ENCODE measurements at places on chromosomes 12 and 14.

GRCh38 chr12:131793243-131794022, 34.8 kb upstream of the MMP17 start:
- H3K4me3 ChIP-seq, result no peak overlapping the region
- peaks cover 87% of the 10 kb centered on the region for H3K36me3 ChIP-seq
- no peak for DNase-seq

- peaks cover 34% of the 10 kb centered on the region for H3K27me3 ChIP-seq
- H3K4me3 ChIP-seq, result no peak overlapping the region
- H3K4me1 ChIP-seq, result no peaks in the 10 kb centered on the region
- H3K27ac ChIP-seq, result no peak overlapping the region
- no peaks in the 10 kb centered on the region for H3K36me3 ChIP-seq
Measured at GRCh38 chr12:126811391-126811790, 1455.6 kb upstream of the TMEM132C start.

GRCh38 chr12:50050410-50051098, 6.8 kb upstream of the ASIC1 start:
- peak overlapping the region; percentile 59 for H3K4me3 ChIP-seq
- H3K36me3 ChIP-seq, result no peaks in the 10 kb centered on the region
- H3K27ac ChIP-seq, result peak overlapping the region; percentile 45
- peaks cover 48% of the 10 kb centered on the region for H3K27me3 ChIP-seq
- H3K4me1 ChIP-seq, result peaks cover 13% of the 10 kb centered on the region
- peak; percentile 71 for DNase-seq

DNA sequence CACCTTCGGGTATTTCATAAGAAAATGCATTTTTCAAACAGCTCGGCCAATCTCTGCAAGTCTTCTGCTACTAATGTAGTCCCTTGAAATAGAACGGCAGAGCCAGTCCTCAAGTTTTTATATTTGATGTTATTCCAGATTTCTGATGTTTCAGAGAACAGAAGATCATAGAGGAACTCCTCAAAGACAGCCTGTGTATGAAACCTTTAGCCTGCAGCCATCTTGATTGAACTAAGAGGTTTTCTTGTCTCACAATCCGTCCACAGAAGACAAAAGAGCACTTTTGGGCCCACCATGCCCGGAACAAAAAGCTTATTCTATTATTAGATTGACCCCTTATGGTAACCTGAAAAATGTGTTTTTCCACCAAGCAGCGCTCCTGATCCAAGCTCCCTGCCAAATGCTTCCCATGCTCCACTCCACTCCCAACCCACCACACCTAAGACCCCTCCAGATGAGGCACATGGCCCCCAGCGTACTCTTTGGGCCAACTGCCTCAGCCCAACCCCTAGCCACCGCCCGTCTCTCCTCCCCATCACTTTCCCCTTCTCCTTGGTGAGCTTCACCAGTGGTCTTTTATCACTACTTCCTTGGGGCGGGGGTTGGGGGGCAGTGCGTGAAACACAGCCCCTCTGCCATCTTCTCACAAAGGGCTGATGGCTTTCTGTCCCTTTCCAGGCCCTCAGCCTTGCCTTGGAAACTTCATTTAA, 175.8 kb downstream of the CALM1 start:
- no peaks in the 10 kb centered on the region for H3K27me3 ChIP-seq
- no peak overlapping the region for H3K4me3 ChIP-seq
- H3K4me1 ChIP-seq, result peaks cover 57% of the 10 kb centered on the region
- peaks cover 9% of the 10 kb centered on the region for H3K36me3 ChIP-seq

DNA sequence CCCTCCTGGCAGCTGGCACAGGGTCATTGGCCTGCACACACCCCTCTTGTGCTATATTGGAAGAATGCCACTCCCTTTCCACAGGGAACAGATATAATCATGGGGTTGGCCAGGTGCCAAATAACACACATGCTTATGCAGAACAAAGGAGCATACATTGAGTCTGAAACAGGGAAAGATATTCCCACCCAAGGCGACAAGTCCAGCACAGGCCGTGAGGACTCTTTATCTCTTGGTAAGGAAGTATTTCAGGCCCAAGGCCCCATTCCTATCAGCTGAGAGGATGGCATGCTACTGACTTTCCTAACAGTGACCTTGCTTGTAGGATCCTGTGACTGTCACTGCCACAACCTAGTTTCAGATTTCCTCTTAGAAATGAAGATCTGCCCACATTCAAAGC, 59.0 kb upstream of the STXBP6 start:
- no peak overlapping the region for H3K4me3 ChIP-seq
- no peaks in the 10 kb centered on the region for H3K27me3 ChIP-seq
- H3K36me3 ChIP-seq, result no peaks in the 10 kb centered on the region
- no peak for DNase-seq
- peak overlapping the region; percentile 83 for H3K27ac ChIP-seq

DNA sequence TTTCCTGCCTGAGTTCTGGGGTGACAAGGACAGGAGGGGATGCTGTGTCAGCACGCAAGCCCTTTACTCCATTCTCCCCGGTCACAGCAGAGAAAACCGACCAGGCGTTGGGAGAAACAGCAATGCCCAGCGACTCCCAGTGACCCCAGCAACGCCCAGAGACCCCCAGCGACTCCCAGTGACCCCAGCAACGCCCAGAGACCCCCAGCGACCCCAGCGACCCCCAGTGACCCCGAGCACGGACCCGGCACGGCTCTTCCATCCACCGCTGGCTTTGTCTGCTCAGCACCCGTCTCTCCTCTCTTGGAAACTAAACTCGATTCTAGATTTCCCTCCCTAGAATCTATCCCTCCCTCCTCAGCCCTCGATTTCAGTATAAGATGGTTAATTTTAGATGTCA, 38.5 kb upstream of the GALNT9 start:
- H3K4me3 ChIP-seq, result no peak overlapping the region
- DNase-seq, result no peak
- no peaks in the 10 kb centered on the region for H3K36me3 ChIP-seq
- peaks cover 69% of the 10 kb centered on the region for H3K27me3 ChIP-seq
- H3K27ac ChIP-seq, result no peak overlapping the region

DNA sequence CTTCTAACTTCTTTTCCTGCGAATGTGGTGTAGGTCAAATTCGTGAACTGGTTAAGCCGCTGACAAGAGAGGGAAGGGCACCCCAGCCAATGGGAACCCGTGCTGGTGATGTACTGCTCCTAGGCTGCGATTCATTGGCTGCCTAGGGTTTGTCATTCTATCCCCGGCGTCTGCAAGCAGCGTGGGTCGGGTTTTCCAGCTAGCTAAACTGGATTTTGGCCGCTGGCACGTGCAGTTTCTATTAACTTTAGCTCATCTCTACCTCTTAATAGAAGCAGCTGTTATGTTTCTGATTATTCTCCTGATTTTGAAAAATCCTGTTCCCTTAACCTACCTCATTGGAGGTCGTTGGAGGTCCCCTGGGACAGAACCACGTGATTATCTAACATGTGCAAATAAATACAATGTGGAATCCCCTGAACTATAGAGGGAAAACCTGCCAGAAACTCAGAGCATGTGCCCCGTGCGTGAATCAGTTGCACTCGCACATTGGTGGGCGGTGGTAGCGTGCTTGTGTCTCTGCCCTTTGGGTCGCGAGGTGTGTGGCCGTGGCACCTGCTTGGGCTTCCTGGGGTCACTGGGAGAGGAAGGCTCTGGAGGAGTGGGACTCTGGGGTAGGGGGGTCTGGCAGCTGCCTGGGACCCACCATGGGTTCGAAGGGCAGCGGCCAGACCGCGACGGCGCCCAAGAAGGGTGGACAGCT, 876 bp upstream of the PPM1A start:
- peaks cover 46% of the 10 kb centered on the region for H3K4me1 ChIP-seq
- peak overlapping the region; percentile 90 for H3K4me3 ChIP-seq
- no peaks in the 10 kb centered on the region for H3K36me3 ChIP-seq
- peak; percentile 90 for DNase-seq
- peak overlapping the region; percentile 99 for H3K27ac ChIP-seq

GRCh38 chr14:23877538-23878180, 75.9 kb upstream of the DHRS4 start:
- H3K27ac ChIP-seq, result no peak overlapping the region
- no peaks in the 10 kb centered on the region for H3K36me3 ChIP-seq
- H3K4me3 ChIP-seq, result no peak overlapping the region
- H3K4me1 ChIP-seq, result no peaks in the 10 kb centered on the region
- no peaks in the 10 kb centered on the region for H3K27me3 ChIP-seq
- DNase-seq, result no peak

- no peaks in the 10 kb centered on the region for H3K27me3 ChIP-seq
- peak overlapping the region; percentile 86 for H3K27ac ChIP-seq
- no peaks in the 10 kb centered on the region for H3K36me3 ChIP-seq
- no peak for DNase-seq
- H3K4me1 ChIP-seq, result peaks cover 50% of the 10 kb centered on the region
- H3K4me3 ChIP-seq, result peak overlapping the region; percentile 45
Measured at GRCh38 chr14:68628605-68629310, 164.1 kb downstream of the ZFP36L1 start.

GRCh38 chr12:111204788-111205241, 164.1 kb downstream of the PHETA1 start:
- no peak overlapping the region for H3K4me3 ChIP-seq
- H3K27ac ChIP-seq, result no peak overlapping the region
- peaks cover 67% of the 10 kb centered on the region for H3K27me3 ChIP-seq
- peaks cover 11% of the 10 kb centered on the region for H3K4me1 ChIP-seq
- DNase-seq, result peak; percentile 25
- no peaks in the 10 kb centered on the region for H3K36me3 ChIP-seq

- H3K27me3 ChIP-seq, result no peaks in the 10 kb centered on the region
- no peaks in the 10 kb centered on the region for H3K36me3 ChIP-seq
- peaks cover 6% of the 10 kb centered on the region for H3K4me1 ChIP-seq
Measured at GRCh38 chr14:29757711-29758233, 169.9 kb downstream of the PRKD1 start.

- H3K4me1 ChIP-seq, result peaks cover 57% of the 10 kb centered on the region
- H3K27me3 ChIP-seq, result no peaks in the 10 kb centered on the region
- H3K27ac ChIP-seq, result peak overlapping the region; percentile 21
- DNase-seq, result peak; percentile 33
- no peak overlapping the region for H3K4me3 ChIP-seq
Measured at GRCh38 chr12:46224386-46224785, 44.5 kb downstream of the SLC38A1 start.

DNA sequence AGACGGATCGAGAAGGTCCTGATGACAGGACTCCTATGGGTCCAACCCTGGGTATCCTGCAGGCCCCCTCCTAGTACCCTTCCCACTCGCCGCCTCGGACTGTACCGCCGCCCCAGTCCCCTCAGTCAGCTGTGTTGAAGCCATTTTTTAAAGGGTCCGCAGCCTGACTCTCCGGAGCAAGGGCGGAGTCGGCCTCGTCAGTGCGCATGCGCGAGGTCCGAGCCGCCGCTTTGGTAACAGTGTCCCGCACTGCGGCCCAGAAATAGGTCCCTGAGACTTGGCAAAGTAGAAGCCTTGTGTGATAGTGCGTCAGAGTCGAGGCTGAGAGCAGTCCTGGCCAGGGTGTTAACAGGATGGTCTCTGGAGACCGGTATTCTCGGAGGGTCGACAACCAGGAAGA, 769.0 kb upstream of the ALG10B start:
- no peak for DNase-seq
- H3K27me3 ChIP-seq, result no peaks in the 10 kb centered on the region
- H3K36me3 ChIP-seq, result no peaks in the 10 kb centered on the region
- no peak overlapping the region for H3K4me3 ChIP-seq

GRCh38 chr14:93379831-93380230, 32.8 kb downstream of the COX8C start:
- no peaks in the 10 kb centered on the region for H3K36me3 ChIP-seq
- no peak overlapping the region for H3K27ac ChIP-seq
- no peak for DNase-seq
- H3K4me3 ChIP-seq, result no peak overlapping the region
- H3K27me3 ChIP-seq, result no peaks in the 10 kb centered on the region

- H3K36me3 ChIP-seq, result no peaks in the 10 kb centered on the region
- no peak overlapping the region for H3K4me3 ChIP-seq
- H3K4me1 ChIP-seq, result no peaks in the 10 kb centered on the region
- no peak for DNase-seq
- H3K27me3 ChIP-seq, result no peaks in the 10 kb centered on the region
Measured at GRCh38 chr12:88918161-88918560, 337.9 kb upstream of the KITLG start.

DNA sequence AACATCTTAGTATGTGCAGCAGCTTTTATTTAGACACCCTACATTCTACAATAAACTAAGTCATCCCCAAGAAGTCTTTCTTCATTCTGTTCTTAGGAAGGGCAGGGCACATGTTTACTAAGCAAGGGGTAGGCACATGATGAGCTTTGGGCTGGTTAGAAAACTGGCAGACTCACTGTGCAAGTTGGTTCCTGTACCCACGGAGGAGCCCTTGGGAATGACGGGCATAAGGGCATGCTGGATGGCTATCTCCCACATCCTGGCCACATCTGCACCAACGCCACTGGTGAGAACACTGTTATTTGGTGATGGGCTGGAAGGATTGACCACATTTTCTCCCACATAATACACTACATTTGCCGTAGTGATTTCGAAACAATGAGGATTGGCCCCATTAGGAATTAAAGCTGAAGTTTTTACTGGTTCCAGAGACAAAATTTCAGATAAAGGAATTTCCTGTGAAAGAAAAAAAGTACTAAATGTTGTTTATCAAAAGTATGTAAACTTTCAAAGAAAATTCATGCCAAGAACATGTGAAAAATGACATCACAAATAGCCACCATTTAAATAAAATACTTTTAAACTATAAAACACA, 297.0 kb downstream of the PRKD1 start:
- H3K27ac ChIP-seq, result no peak overlapping the region
- no peaks in the 10 kb centered on the region for H3K27me3 ChIP-seq
- H3K36me3 ChIP-seq, result no peaks in the 10 kb centered on the region
- H3K4me1 ChIP-seq, result no peaks in the 10 kb centered on the region

DNA sequence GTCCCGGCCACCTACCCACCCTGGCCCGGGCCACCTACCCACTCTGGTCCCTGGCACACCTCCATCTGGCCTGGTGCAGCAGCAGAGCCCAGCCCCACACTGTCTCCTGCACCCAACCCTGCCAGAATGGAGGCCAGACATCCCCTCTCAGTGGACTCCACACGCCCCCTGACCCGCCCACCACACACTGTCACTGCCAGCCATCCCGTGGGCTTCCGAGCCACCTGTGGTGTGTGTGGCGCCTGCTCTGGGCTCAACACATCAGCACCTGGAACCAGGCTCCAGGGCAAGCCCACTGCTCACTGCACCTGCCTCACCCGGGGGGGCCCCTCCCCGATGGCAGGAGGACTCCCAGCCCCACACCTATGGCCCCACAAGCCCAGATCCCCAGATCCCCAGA, 50.5 kb downstream of the FBRSL1 start:
- no peaks in the 10 kb centered on the region for H3K4me1 ChIP-seq
- H3K27me3 ChIP-seq, result no peaks in the 10 kb centered on the region
- peaks cover 10% of the 10 kb centered on the region for H3K36me3 ChIP-seq
- DNase-seq, result no peak

- no peak for DNase-seq
- no peaks in the 10 kb centered on the region for H3K36me3 ChIP-seq
- no peak overlapping the region for H3K4me3 ChIP-seq
Measured at GRCh38 chr14:59529189-59529588, 44.9 kb downstream of the JKAMP start.

GRCh38 chr12:59030415-59030814, 110.1 kb upstream of the LRIG3 start:
- H3K27ac ChIP-seq, result no peak overlapping the region
- no peak overlapping the region for H3K4me3 ChIP-seq
- no peaks in the 10 kb centered on the region for H3K27me3 ChIP-seq
- H3K4me1 ChIP-seq, result no peaks in the 10 kb centered on the region
- no peaks in the 10 kb centered on the region for H3K36me3 ChIP-seq

- H3K4me1 ChIP-seq, result no peaks in the 10 kb centered on the region
- no peak for DNase-seq
- peaks cover 21% of the 10 kb centered on the region for H3K27me3 ChIP-seq
- H3K4me3 ChIP-seq, result no peak overlapping the region
- no peaks in the 10 kb centered on the region for H3K36me3 ChIP-seq
Measured at GRCh38 chr12:129489100-129489676, 414.6 kb downstream of the TMEM132D start.

Data from left ventricle myocardium inferior (tissue), 1 donor.